ENCODE measurements at places on chromosomes 3 and 15. TPM values are rescaled to one million over a fixed set of nuclear protein-coding genes. Genes with fewer than 3 reads are reported as not detected.
A peak's percentile ranks its signal among the peaks of the same experiment; 100 is the strongest.

- no peak overlapping the region for H3K4me3 ChIP-seq
- H3K27ac ChIP-seq: no peak overlapping the region
- H3K4me1 ChIP-seq: no peaks in the 10 kb centered on the region
These were observed 84.8 kb upstream of the POMGNT2 start for GRCh38 chr3:43190670-43191069.

- no peaks in the 10 kb centered on the region for H3K36me3 ChIP-seq
- no peaks in the 10 kb centered on the region for H3K4me1 ChIP-seq
- H3K27ac ChIP-seq: no peak overlapping the region
- DNase-seq: no peak
These were observed 620.2 kb downstream of the ZBBX start for GRCh38 chr3:166759736-166760513.

GRCh38 chr15:93087825-93088199, 1.2 kb downstream of the RGMA start:
- no peaks in the 10 kb centered on the region for H3K27me3 ChIP-seq
- H3K27ac ChIP-seq: peak overlapping the region; percentile 90
- H3K36me3 ChIP-seq: no peaks in the 10 kb centered on the region

DNA sequence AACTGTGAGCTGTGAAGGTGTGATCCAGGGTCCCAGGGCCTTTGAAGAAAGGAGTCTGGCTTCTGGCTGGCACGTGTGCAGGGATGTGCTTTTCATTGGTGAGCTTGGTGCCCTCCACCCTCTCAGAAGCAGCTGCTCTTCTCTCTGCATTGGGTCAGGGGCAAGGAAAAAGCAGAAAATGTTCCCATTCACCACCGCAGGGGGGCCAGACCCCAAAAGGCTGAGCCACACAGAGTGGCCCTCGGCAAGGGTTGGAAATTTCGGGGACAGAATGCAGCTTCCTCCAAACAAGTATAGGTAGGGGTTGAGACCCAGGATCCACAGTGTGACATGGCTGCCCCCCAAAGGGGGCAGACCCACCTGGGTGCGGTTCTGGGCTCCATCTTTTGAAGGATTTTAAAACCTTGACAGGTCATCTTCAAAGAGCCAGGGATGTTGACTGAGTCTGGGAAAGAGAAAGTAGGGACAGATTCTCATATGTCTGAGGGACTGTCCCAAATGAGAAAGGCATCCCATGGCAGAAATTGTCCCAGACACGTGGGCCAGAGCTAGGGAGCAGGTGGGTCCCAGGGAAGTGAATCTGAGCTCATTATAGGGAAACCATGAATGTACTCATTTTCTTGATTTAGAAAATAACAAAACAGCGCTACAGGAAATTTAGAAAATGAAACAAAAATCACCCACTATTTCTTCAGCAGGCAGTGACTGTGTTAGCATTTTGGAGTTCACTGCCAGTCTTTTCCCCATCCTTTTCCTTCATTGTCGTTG, 2.7 kb downstream of the CSK start:
- H3K4me3 ChIP-seq: peak overlapping the region; percentile 86
- H3K27me3 ChIP-seq: no peaks in the 10 kb centered on the region
- H3K4me1 ChIP-seq: peaks cover 77% of the 10 kb centered on the region
- H3K36me3 ChIP-seq: no peaks in the 10 kb centered on the region
- H3K27ac ChIP-seq: peak overlapping the region; percentile 79

DNA sequence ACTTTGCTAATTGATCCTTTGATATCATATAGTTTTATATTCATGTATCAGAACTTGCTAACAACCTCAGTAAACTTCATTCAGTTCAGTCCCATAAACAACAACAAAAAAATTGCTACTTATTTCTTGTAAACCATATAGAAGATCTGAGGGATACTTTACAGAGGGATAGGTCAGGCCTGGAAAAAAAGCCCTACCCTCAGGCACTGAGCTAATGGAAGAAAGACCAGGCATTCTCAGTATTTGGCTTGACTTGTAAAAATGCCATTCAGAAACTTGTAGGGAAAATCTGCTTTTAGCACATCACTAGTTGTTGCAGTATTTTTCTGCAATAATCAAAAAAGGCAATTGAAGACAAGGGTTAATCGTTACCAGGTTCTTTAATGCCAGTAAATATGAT, 33.1 kb downstream of the ARMC8 start:
- no peak overlapping the region for H3K4me3 ChIP-seq
- H3K36me3 ChIP-seq: no peaks in the 10 kb centered on the region
- H3K27ac ChIP-seq: no peak overlapping the region
- H3K27me3 ChIP-seq: no peaks in the 10 kb centered on the region
- no peak for DNase-seq

The CSTA gene
- total RNA-seq: 0.40 TPM
